Activated effector memory CD4-positive, alpha-beta T cell treated with Interleukin-2 at 50 U/mL for 16 hours (primary cell): ENCODE measurements at places on chromosomes 16 and 17.

- DNase-seq: no peak
Observed at GRCh38 chr17:74740641-74741387, 3.8 kb downstream of the RAB37 start.

DNA sequence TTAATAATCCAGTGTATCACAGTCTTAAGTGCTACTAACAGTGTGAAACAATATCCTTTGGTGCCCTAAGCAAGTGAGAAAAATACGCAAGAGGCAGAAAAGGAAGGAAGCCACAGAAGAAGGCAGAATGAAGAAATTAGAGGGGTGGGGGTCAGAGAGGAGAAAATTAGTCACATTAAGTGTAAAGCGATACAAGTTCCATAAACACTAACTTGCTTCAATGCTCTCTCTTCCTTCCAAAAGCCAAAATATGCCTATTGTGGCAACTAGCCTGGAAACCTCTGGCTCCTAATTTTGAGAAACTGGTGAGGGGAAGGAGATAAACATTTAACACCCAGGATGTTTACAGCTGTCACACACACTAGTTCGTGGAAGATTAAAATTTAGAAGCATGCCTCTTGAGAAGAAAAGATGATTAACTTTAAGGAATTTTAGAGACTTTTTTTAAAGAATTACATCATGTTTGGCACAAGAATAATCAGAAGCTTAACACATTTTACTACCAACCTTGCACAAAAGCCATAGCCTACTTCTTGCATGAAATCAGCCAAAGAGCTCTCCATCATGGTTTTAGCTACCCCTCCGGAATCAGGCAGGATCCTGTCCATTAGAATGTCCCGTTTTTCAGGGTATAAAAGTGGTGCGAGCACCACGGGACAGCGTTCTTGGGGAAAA is 44.7 kb downstream of the CNOT1 start:
- DNase-seq: no peak

DNA sequence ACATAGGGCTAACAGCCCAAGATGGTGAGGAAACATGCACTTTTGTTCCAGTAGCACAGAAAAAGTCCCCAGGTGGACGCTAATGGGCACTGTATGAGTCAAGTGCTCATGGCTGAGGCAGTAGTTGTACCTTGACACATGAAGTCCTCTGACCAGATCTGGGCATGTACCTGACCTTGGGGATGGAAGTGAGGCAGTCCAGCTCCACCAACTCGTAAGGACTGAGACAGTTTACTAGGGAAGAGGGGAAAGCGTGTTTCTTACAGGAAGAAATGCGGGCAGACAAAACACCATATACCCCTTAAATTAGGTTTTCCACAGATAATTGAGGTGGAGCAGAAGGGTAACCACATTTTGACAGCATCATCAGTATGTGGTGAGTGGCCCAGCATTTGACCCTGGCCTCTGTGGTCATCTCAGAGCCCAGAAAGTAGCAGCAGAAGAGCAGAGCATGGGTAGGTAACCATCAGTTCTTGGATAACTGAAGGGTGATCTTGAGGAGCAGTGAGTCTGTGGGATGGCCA is 32.4 kb upstream of the METTL9 start:
- DNase-seq: no peak

- no peak for DNase-seq
Observed at GRCh38 chr17:69030169-69030568, 30.6 kb downstream of the ABCA9 start.

DNA sequence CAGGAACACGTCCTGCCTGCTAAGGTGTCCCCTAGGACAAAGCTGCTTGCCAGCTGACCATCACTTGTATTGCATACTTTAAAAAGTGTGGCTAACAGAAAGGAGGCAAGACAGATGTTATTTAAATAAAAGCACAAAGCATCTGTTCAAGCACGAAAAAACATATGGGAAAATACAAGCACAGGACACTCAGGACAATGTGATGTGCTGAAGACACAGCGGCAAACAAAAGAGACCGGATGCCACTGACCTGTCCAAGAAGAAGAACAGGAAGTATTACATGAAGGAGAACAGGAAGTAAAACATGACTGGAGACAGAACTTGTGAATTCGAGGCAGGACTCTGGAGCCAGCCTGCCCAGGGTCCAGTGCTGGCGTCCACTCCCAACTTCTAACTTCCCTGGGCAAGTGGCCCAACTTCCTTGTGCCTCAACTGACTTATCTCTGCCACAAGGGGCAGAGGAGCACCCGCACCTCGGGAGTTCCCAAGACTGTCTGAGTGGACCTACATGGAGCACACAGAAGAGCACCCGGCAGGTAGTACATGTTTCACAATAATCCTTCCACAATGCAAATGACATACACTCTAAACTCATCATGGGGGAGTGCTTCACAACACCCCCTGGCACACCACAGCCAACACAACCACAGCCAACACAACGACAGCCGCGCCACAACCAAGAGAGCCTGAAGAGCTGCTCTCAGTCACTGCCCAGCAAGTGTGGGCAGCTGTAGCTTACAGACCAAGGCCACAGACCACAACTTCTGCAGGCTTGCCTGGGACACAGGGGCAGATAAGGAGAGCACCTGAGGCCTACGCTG is 36.6 kb downstream of the ANKRD11 start:
- DNase-seq: no peak

- DNase-seq: no peak
Observed at GRCh38 chr17:5468075-5468473, 708 bp downstream of the DHX33 start.

- no peak for DNase-seq
Observed at GRCh38 chr16:57348327-57348726, 10.3 kb upstream of the CCL22 start.

DNA sequence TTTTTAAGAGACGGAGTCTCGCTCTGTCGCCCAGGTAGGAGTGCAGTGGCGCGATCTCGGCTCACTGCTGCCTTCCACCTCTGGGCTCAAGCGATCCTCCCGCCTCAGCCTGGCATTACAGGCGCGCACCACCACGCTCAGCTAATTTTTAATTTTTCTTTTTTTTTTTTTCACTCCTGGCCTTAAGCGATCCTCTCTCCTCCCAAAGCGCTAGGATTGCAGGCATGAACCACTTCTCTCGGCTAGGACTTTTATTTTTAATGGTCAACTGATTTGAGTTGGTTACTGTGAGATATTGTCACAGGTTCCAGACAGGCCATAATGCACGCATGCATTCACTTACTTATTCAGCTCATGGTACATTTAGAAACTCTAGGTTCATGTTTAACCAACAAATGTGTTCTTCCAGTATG is 888 bp downstream of the PIGW start:
- DNase-seq: no peak

DNA sequence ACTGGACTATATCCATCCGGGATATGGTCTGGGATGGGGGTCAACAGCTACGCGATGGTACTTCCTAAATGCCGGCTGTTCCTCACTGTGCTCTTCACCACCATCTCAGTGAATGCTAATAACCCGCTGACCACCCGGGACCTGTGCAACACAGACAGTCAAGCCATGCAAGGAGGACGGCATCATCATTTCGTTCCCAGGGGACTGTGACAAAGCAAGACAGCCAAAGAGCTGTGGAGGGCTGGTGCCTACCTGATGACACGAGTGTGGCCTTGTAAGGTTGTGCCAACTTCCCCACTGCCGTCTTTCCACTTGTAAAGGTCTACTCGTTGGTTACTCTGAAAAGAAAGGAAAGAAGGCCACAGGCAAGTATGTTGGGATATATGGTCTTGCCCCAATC is 33.7 kb downstream of the WDR59 start:
- DNase-seq: no peak

GRCh38 chr17:80655608-80656007 is 111.0 kb downstream of the RPTOR start:
- no peak for DNase-seq

DNA sequence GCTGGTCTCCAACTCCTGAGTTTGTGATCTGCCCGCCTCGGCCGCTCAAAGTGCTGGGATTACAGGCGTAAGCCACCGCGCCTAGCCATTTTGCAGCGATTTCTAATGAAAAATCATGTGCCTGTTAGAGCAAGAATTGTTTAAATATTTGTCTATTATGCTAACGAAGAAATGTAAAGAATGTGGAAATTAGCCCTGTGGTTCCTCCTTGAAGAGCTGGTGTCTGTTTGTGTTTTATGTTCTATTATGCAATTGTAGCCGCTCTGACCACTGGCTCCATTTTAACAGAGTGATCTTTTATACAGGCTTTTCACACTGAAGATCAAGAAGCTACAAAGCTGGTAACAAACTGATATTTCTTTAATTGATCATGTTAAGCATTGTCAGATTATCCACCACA is 217.3 kb downstream of the USP22 start:
- DNase-seq: no peak

DNA sequence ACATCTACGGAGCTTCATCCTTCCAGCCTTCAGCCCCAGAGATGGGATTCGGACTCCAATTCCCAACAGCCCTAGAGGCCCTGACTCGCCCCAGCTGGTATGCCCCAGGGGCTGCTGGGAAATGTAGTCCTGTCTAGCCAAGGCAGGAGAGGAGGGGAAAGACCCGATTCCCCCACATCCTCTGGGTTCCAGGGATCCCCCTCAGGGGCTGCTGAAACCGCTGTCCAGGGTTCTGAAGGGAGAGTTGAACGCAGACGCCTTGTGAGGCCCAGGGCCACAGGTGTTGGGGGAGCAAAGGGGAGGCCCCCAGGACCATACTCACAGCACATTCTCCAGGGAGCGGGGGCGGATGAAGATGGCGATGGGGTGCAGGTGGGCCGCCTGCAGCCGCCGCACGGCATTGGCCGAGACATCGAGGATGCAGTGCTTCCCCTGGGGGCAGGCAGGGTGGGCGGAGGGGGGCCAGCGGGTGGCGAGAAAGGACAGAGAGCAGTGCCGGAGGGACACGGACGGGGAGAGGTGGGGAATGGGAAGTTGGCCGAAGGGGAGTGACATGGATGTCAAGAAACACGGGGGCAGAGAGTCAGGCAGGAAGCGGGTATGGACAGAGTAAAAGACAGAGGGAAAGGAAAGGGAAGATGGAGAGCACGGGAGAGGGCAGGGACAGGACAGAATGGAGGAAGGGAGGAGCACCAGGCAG is 12.6 kb upstream of the ASGR1 start:
- no peak for DNase-seq

DNA sequence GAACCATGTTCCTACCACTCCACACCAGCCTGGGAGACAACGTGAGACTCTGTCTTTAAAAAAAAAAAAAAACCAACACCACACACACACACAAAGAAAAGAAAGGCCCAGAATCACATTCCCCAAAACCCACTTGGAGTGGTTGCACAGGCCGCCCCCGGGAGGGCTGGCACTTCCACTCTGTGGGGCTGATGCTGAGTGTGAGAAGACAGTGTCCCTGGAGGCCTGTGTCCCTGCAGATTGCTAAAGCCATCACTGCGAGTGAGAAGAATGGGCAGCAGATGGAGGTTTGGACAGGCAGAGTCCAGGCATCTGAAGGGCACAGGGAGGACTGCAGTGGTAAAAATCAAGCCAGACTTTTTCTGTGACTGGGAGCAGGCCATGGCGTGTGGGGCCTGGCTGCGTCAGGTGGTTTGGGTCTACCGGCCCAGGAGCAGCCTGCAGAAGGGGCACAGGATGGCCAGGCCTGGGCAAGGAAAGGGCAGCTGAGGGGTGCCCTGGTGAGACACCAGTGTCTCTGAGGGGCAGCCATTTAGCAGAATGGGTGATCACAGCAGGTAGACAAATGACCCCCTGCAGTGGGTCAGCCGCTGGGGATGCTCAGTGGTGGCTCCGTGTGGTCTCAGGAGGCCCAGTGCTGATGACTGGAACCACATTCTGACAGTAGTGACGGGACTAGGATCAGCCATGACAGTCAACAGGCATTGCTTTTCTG is 13.1 kb downstream of the CTRB2 start:
- DNase-seq: no peak
